ENCODE measurements at places on chromosomes 2 and 18. TPM values are rescaled to one million over a fixed set of nuclear protein-coding genes. Genes with fewer than 3 reads are reported as not detected.

DNA sequence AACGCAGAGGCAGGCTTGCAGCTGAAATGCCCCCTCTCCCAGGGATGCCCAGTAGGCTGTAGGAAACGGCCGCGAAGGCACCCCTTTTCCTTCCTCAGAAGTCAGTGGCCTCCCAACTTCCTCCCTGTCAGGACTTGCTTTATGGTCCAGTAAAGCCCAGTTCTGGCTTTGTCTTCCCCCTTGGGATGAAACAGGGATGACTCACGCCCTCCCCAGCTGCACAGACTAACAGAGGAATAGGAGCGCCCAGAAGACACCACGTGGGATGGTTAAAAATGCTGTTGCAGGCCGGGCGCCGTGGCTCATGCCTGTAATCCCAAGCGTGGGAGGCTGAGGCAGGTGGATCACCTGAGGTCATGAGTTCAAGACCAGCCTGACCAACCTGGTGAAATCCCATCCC, 6.9 kb downstream of the CREG2 start:
- peak; percentile 61 for DNase-seq

GRCh38 chr18:27863780-27864430, 313.0 kb downstream of the CDH2 start:
- DNase-seq: no peak

DNA sequence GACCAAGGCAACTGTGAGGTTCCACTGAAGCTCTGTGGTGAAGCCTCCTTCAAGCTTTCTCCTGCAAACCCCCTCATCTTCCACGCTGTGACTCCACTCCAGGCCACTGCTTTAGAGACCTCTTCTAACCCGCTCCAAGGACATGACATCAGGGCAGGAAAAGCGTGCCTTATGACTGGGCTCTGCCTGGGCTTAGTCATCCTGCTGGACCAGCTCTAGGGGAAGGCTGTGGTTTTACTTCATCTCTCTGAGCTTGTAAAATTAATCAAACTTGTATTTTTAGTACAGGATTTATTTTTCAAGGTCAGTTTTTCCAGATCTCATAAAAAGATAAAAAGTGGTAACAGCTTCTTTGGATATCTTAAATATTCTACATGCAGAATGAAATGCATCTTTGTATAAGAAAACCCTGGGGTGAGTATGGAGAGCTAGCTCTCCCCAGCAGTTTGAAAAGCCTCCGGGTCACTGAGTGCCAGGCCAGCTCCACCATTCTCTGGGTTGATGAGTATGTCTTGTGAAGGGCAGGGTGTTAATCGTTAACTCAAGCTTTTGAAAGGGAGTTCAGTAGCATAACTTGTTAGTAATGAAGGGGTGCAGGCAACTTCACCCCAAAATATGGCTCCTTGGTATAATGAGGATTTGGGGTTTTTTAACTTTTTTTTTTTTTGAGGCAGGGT, 33.1 kb upstream of the YPEL5 start:
- no peak for DNase-seq

DNA sequence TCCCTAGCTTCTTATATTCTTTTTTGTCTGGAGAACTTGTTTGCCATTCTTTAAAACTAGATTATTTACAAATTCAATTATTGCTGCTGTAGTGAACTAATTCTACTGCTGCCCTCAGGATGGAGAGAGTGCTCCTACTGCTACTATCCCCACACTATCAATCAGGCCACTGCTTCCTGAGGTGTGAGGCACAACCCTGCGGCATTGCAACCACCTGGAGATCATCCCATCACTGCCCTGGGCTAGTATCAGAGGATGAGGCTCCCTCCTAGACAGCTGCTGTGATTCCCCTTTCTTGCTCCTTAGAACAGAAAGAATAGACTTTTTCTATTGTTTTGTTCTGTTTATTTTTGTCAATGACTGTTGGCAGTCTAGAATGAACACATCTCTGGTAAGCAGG, 146.6 kb downstream of the CDH19 start:
- no peak for DNase-seq

DNA sequence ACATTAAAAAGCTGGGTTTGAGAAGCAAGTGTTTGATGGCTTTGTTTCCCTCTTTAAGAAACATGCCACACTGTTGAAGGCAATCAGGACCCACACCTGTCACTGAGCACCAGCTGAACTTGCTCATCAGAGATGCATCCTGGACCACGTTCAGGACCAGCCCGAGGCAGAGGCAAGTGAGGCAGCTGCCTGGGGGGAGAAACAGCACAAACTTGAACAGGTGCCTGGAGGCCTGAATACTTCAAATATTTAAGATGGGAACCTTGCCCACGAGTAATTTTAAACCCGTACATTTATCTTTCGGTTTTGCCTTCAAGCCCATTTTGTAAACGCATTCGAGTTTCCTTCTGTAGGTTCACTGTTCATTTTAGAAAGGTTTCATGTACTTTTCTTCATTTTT, 421.3 kb downstream of the NYAP2 start:
- no peak for DNase-seq

DNA sequence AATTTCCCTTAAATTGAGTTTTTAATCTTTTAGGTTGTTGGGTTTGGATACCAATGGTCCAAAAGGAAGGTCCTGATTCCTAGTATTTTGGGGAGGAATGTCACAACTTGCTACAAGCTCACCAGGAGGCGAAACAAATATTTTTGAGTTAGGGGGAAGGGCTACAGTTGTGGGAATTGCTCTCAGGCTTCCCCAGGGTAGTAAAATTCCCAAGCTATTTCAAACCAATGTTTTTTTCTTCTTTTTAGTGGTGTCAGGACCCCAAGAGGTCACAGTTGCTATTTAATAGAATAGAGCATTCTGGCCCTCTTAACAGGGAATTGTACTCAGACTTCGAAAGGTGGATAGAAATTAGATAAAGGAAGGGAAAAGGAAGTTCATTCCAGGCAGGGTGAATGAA, 68.5 kb upstream of the ST3GAL5 start:
- no peak for DNase-seq

- no peak for DNase-seq
These were observed 290.7 kb downstream of the SOX11 start for GRCh38 chr2:5982903-5983265.

- no peak for DNase-seq
These were observed 20.5 kb upstream of the TNFAIP6 start for GRCh38 chr2:151336863-151337371.

DNA sequence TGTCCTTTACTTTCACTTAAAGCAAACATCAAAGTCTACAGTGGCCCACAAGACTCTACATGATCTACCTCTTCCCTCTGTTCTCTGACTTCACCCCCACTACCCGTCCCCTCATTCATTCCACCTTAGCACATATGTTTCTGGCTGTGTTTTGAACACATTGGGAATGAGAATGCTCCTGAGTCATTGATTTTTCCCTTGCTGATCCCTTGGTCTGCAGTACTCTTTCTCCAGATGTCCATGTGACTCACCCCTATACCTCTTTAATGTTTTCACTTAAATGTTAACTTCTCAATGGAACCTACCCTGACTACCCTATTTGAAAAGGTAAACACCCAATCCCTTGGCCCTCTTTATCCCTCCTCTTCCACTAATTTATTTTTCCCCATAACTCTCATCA, 30.7 kb upstream of the FRZB start:
- DNase-seq: no peak

DNA sequence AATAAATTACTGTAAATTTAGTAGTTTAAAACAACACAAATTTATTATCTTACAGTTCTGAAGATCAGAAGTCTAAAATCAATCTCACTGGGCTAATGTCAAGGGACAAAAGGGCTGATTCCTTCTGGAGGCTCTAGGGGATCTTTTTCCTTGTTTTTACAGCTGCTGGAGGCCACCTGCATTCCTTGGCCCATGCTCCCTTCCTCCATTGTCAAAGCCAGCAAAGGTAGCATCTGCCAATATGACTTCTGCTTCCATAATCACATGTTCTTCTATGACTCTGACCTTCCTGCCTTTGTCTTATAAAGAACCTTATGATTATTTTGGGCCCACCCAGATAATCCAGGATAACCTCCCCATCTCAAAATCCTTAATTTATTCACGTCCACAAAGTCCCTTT, 46.0 kb upstream of the FAM136A start:
- DNase-seq: no peak

- DNase-seq: no peak
These were observed 988.2 kb downstream of the SUCLG1 start for GRCh38 chr2:83470928-83471327.

DNA sequence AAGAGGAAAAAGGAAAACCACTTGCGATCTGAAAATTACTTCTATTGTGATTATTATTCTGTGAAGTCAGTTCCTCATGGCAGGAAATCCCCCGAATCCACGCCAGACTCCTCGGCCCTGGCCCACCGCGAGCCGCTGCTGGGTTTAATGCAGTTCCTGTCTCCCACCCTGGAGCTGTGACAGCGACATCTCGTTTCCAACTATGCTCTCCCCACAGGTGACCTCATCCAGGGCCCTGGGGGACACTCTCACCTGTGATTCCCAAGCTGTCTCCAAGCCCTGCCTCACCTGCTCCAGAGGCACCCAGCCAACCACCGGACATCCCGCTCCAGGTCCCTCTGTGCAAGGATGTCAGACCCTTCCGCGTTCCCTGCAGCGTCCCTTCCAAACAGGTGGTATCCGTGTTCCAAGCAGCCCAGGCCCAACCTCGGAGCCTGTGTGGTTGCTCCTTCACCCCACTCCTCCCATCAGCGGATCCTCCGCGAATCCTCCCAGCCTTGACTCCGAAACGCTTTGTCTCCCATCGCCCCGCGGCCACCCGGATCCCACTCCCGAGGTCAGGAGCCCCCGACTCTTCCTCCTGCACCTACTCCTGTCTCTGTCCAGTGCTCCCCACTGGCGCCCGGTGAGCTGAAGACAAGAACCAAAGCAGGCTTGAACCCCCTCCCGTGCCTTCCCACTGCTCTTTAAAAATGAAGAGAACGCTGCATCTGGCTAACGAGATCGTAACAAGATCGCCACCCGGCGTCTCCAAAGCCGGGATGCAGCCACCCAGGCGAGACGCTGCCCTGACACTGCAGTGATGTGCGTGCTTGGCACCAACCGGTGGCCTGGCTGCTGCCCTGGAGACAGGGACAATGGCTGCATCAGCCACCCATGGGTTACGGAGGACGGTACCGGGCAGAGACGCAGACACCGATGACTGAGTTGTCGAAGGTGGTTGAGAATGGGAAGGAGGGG, 96.5 kb downstream of the NDUFA10 start:
- DNase-seq: peak; percentile 52

- DNase-seq: no peak
These were observed 74.4 kb upstream of the YWHAQ start for GRCh38 chr2:9705196-9705595.

DNA sequence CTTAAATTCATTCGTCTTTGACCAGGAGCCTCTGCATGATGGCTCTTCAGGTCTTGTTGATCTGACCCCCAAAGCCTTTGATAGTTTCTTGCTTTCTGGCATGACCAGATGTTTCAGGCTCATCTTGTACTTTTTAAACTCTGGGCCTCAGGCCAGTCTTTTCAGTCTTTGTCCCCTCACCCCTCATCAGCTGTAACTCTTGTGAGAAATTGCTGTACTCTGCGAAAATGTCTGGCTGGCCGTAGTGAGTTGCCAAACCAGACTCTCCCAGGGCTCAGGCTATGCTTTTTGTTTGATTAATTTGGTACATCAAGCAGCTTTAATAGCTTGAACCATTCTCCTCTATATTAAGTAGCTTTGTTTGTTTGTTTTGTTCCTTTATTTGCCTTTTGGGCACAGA, 75.9 kb downstream of the BABAM2 start:
- no peak for DNase-seq

DNA sequence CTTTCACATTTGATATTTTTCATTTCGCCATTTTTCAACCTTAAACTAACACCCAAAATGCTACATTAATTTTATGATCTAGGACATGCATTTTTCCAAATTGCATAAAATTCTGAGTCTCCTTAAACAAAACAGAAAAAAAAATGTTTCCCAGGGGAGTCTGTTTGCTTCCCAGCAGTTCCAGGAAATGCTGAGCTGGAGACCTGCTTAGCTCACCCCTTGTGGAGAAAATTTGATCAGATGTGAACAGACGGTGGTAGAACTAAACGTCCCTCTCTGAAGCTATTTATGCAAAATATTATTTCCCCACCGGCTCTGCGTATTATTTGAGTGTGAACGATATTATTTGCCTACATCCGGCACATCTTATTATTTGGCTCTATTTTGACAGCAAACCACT, 74.9 kb upstream of the AGAP1 start:
- no peak for DNase-seq

- DNase-seq: no peak
These were observed 12.8 kb downstream of the SESTD1 start for GRCh38 chr2:179251870-179252269.

DNA sequence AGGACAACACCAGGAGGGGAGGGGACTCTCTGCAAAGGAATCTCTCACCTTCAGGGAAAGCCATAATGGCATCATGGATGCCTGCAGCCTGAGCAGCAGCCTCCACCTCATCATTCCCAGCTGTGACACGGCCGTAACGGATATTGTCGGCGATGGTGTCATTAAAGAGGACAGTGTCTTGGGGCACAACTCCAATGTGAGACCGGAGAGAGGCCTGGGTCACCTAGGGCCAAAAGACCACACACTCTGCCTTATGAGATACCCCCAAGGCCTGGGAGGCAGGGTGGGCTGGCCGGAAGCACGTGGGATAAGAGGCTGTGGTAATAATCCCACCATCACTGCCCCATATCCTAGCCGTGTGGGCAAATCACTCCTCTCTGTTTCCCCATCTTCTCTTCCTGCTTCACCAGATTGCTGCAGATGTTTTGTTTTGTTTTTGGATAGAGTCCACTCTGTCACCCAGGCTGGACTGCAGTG, 4.3 kb downstream of the ZFAND2B start:
- DNase-seq: no peak

- DNase-seq: peak; percentile 30
These were observed 86.0 kb downstream of the VWA3B start for GRCh38 chr2:98172951-98173350.

GRCh38 chr2:15895615-15896469, 44.5 kb upstream of the MYCN start:
- DNase-seq: no peak

- no peak for DNase-seq
These were observed 30.2 kb downstream of the MEIS1 start for GRCh38 chr2:66464930-66465637.

DNA sequence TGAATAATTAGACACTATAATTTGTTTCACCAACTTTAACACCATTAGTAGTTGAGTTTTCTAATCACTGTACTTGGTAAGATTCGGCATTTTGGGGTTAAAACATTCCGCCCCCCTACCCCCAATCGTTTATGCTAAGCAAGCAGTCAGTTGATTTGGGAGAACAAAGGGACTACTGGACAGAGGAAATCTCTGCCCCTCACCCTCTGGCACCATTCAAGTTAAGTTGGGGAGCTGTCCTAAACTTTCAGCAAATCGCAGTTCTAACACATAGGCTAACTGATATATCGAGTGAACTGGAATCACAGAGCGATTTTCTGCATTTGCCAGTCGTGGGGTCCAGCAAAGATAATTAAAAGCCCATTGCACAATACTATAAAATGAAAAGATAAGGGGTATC, 5.6 kb downstream of the KLF7 start:
- DNase-seq: no peak

GRCh38 chr2:188076149-188077056, 215.3 kb upstream of the GULP1 start:
- no peak for DNase-seq

GRCh38 chr2:126655051-126655450, 907 bp upstream of the GYPC start:
- no peak for DNase-seq

BOLL gene
- not detected for total RNA-seq

EFEMP1 gene
- 246 TPM for total RNA-seq

PSMA8 gene
- total RNA-seq: not detected

CCDC148 gene
- total RNA-seq: 0.20 TPM

METTL4 gene
- 6.1 TPM for total RNA-seq

SYT4 gene
- 7.1 TPM for total RNA-seq

RAB6D gene
- total RNA-seq: not detected

CFAP65 gene
- not detected for total RNA-seq

NEU2 gene
- not detected for total RNA-seq

ARHGAP25 gene
- total RNA-seq: 4.2 TPM

LGALSL gene
- total RNA-seq: 15.4 TPM
